ENCODE measurements at places on chromosomes 3 and 15.

GRCh38 chr3:156818890-156819289, 7.3 kb upstream of the LEKR1 start:
- DNase-seq, result peak; percentile 89

DNA sequence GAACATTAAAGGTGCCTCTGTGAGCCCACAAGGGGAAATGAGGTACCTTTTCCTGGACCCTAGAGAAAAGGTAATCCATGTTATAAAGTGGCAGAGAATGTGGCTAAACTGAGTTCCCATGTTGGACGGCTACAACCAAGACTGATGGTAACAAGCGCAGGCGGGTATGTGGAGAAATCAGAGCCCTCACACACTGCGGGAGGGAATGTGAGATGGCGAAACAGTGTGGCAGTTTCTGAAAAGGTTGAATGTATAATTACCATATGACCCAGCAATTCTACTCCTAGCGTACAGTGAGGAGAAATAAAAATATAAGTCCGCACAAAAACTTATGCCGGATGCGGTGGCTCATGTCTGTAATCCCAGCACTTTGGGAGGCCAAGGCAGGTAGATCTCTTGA, 24.1 kb upstream of the SHISA5 start:
- DNase-seq, result no peak

DNA sequence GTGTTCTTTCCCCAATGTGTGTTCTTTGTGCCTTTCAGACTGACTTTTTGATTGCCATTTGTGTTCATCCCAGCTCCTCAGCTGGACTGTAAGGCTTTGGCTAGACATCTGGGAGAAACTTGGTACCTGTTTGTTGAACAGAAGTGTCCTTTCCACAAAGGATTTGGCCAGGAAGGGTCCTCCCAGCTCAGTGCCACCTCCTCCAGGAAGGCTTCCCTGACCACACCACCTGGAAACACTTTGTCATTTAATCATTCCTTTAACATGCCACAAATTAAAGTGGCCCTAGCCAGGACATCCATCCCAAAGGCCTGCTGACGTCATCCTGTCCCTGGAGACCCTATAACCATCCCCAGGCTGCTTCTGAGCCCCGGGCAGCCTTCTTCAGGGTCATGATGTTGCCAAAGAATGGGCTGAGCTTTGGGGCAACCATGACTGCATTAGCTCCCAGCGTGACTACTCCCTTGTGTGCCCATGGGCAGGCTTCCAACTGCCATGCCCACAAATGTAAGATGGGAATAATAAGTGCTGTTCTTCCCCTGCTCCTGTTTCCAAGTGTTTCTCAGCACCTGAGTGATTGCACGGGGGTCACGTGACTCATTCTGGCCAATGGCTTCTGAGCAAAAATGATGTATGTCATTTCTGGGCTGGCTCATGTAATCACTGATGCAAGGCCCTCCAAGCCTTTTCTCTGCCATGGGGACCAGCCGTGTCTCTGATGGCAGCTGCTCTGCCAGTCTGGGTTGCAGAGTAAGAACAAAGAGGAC, 112.5 kb upstream of the SMAD3 start:
- no peak for DNase-seq

DNA sequence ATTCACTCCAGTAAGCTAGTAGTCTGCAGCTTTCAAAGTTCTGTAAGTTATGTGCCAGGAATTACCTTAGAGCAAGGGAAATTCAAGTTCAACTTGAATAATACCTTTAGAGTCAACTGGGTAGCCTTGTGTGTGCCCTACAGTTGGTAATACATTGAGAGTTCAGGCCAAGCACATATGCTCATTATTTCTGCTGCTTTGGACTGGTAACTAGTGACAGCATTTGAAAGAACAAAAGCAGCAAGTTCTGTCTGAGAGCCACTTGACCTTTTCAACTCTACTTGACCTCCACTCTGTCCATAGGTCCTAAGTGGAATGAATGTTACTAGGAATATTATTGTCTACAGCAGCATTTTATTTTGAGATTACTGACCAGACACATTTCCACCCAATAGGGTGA, 723.5 kb downstream of the NLGN1 start:
- no peak for DNase-seq

DNA sequence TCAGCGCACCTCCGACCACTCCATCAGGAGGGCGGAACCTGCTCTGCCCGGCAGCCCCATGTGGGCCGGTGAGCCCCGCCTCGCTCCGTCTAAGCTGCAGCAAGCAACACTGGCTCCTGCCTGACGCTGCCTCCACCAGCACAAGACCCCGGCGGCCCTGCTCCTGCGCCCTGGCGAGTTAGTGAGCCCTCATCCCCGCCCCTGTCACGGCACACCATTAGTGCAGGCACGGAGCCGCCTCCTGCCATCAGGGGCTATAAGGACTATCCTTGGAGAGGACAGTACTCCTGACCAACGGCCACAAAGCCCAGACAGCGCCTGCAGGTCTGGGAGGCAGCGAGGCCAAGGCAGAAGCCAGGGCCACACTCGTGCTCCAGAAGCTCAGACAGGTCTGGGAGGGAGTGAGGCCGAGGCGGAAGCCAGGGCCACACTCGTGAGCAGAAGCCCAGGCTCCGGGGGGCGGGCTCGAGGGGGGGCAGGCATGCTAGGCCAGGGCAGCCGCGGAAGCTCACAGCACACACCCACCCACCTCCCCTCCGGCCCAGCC, 39.4 kb downstream of the TNK2 start:
- DNase-seq, result no peak

DNA sequence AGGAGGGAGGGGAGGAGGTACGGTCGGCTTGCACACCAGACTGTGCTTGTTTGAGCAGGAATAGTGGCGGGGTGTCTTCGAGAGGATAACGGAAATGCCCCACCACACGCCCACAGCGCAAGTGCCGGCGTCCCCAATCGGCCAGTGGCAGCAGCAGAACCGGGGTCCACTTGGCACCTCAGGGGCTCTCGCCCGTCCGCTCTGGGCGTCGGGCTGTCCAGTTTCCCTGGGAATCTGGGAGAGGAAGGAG, 53.7 kb downstream of the CCDC54 start:
- no peak for DNase-seq

Measured in fibroblast of skin of scalp (primary cell).